ENCODE measurements at places on chromosomes 6 and 20.

DNA sequence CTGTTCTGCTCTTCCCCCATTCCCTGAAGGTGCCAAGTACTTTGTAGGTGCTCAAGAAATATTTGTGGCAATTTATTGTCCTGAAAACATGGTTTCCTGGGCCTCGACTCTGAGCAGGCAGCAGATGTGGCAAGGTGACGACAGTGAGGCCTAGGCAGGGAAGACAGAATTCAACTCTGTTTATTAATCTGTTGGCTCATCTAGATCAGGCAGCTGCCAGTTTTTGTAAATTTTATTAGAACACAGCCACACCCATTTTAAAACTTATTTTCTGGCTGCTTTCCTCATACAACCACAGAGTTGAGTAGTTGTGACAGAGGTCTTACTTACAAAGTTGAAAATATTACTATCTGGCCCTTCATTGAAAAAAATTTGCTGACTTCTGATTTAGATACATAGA is 24.5 kb downstream of the MAPK14 start:
- no peak for DNase-seq

DNA sequence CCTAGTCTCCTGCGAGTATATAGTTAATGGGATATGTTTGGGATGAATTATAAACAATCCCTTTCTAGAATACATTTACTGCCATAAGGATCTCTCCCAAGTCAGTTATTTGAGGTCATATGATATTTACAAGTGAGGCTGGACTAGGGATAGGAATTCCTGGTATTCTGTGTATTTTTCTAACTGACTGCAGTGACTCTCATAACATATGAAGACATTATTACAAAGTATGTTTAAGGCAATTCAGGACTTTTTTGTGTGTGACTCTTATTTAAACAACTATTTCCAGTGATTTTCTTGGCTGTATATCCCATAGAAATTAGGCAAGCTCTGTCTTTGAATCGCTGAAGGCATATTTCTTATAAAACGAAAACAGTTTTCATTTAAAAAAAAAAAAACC is 18.4 kb upstream of the TNFAIP3 start:
- DNase-seq = no peak

GRCh38 chr6:122838060-122838780 is 49.2 kb downstream of the SMPDL3A start:
- DNase-seq = no peak

DNA sequence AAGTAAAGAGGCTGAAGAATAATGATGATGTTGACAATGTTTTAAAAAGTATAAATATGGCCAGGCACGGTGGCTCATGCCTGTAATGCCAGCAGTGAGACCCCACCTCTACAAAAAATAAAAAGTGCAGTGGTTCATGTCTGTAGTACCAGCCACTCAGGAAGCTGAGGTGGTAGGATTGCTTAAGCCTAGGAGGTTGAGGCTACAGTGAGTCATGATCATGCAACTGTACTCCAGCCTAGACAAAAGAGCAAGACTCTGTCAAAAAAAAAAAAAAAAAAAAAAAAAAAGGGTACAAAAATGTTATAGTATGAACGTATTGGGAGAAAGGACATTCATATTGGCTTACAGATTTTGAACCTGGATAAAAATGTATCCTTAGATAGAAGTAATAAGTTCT is 543.1 kb upstream of the IRAK1BP1 start:
- no peak for DNase-seq

- DNase-seq = no peak
These were observed 10.5 kb upstream of the FANCE start for GRCh38 chr6:35441642-35442041.

GRCh38 chr6:46044881-46045617 is 29.4 kb upstream of the CLIC5 start:
- DNase-seq = no peak

GRCh38 chr20:16013631-16014030 is 559.6 kb downstream of the KIF16B start:
- DNase-seq = no peak

- DNase-seq = no peak
These were observed 12.4 kb upstream of the LRFN2 start for GRCh38 chr6:40599555-40599954.

GRCh38 chr20:25246182-25246999 is 1.5 kb upstream of the PYGB start:
- no peak for DNase-seq

Data from stimulated activated CD8-positive, alpha-beta memory T cell treated with anti-CD3 and anti-CD28 coated beads, Interleukin-7, amount 100 ng/mL, for 24 hours (primary cell).